ENCODE measurements at places on chromosomes 5 and 9. TPM values are rescaled to one million over a fixed set of nuclear protein-coding genes. Genes with fewer than 3 reads are reported as not detected.

- no peak for DNase-seq
Measured at GRCh38 chr5:109611505-109611904, 78.2 kb upstream of the MAN2A1 start.

The LIX1 gene
- not detected for total RNA-seq

The CDKN2B-AS1 gene
- not detected for total RNA-seq

DNA sequence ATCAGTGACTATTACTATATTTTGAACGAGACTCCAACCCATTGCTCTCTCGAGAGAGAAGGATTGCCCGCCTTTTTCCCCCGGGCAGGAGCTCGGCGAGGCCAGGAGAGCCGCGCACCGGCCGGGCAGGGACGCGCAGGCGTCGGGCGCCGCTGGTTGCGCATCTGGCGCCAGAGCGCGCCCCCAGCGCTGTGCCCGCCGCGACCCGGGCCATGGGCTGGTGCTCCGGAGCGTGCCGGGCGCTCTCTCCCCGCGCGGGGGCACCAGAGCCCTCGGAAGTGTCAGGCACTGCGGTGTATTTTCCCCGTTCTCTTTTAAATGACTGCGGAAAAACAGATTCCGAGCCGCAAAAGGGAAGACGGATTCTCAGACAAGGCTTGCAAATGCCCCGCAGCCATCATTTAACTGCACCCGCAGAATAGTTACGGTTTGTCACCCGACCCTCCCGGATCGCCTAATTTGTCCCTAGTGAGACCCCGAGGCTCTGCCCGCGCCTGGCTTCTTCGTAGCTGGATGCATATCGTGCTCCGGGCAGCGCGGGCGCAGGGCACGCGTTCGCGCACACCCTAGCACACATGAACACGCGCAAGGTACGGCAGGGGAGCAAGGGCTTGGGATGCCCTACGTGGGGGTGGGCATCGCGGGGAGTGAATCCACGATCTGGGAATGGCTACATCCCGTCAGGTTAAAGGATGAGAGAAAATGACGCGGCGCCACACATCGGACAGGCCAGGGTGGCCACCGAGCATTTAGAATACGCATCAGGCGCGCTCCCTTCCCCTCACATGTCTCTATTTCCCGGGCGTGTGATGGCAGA is 1.1 kb upstream of the NTRK2 start:
- peak; percentile 77 for DNase-seq

GRCh38 chr5:72288924-72289323 is 31.1 kb downstream of the MRPS27 start:
- DNase-seq = no peak

- DNase-seq = no peak
Measured at GRCh38 chr5:40547557-40547956, 132.2 kb upstream of the PTGER4 start.

GRCh38 chr5:99000221-99000620 is 71.4 kb upstream of the CHD1 start:
- DNase-seq = no peak

The GARIN3 gene
- not detected for total RNA-seq

The PCDHB2 gene
- total RNA-seq = 1.7 TPM

GRCh38 chr5:76372323-76373054 is 30.6 kb upstream of the IQGAP2 start:
- DNase-seq = no peak

GRCh38 chr9:117232281-117232680 is 182.6 kb downstream of the ASTN2 start:
- no peak for DNase-seq

DNA sequence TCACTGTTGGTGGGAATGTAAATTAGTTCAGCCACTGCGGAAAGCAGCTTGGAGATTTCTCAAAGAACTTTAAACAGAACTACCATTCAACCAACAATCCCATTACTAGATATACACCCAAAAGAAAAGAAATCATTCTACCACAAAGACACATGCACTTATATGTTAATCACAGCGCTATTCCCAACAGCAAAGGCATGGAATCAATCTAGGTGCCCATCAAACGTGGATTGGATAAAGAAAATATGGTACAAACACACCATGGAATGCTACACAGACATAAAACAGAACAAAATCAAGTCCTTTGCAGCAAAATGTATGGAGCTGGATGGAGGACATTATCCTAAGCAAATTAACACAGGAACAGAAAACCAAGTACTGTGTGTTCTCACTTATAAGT is 42.1 kb downstream of the PRUNE2 start:
- no peak for DNase-seq

GRCh38 chr9:130020618-130021017 is 22.4 kb downstream of the FNBP1 start:
- DNase-seq = no peak
